Activated CD4-positive, alpha-beta T cell treated with anti-CD3 and anti-CD28 coated beads, Interleukin-2, Interleukin-4, amounts not matched to agents 100 ng/mL and 50 ng/mL, durations not matched to agents 16 hours and 8 hours (primary cell): ENCODE measurements at places on chromosomes 4 and X.

DNA sequence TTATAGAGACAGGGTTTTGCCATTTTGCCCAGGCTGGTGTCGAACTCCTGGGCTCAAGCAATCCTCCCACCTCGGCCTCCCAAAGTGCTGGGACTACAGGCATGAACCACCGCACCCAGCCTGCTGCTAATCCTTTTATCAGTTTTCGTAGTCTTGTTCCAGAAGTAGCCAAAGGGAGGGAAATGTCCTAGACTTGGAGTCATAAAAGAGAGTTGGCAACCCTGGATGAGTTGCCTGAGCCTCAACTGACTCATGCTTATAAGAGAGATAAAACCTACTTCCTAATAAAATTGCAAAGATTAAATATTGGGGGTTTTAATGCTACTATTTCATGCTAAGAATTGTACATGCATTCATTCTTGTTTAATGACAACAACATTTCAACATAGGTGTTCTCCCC lies 44.3 kb downstream of the CD40LG start:
- DNase-seq = no peak

- no peak for DNase-seq
Measured at GRCh38 chr4:86482306-86483172, 111.6 kb upstream of the PTPN13 start.

- no peak for DNase-seq
Measured at GRCh38 chr4:139822391-139822790, 156.8 kb downstream of the MGST2 start.

DNA sequence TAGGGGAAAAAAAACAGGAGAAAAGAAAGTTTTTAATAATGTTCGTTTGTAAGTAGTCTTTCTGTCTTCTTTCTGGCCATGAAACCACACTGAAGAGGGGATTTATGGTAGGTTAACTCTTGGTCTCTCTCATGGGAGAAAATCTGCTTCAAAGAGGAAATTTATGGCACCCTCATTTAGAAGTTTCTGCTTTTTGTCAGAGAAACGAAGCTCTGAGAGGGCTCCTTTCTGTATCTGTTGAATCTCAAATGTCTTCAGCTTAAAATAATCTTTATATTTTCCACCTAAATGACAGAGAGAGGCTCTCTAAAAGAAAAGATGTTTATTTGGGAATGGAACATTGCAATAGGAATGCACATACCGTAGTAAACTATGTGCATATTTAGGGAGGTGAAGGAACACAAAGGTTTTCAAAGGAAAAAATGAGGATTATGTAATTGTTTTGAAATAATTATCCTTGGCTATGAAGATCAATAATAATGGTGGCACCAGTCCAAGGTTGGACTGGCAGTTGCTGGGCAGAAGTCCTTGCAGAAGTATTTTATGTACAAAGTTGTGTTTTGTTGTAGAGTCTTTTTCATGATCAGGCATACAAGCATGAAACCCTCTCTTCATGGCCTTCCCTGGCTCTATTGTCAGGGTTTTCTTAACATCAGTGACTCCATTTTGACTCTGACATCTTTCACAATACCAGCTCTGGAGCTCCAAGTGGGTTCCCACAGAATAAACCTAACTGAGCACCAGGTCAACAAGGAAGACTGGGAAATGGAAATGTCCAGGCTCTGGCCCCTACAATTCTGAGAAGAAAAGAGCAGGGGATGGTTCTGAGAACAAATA lies 53.0 kb upstream of the HPSE start:
- DNase-seq = no peak

DNA sequence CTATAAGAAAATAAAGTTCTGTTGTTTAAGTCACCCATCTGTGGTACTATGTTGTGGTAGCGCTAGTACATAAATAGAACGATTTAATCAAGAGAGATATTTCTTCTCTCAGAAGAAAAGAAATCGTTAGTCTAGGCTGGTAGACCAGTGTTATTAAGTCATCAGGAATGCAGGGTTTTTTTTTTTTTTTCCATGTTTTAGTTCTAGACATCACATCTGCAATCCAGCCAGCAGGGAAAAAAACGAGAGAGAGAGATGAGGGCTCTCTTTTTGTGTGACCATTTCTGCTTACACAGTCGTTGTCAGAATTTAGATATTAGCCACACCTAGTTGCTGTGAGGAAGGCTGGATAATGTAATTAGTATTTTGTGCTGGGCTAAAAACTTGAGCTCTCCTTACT lies 417.4 kb downstream of the TMA16 start:
- DNase-seq = no peak

- no peak for DNase-seq
Measured at GRCh38 chrX:1767026-1767425, 152.2 kb downstream of the ASMT start.

DNA sequence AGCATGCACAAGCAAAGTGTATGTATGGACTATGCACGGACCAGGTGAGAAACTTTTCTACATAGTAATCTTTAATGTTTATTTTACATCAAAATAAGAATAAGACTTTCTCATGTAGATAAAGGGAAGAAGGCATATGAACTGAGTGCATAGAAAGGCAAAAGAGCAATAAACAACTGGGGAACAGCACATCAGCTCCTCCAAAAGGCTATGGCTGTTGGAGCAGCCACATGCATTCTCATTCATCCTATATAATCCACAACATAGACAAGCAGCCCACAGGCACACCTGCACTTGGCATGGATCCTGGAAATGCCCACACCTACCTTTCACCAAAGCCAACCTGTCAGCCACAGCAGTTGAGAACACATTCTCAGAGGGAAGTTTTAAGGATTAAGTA lies 586.9 kb upstream of the INTU start:
- DNase-seq = no peak

DNA sequence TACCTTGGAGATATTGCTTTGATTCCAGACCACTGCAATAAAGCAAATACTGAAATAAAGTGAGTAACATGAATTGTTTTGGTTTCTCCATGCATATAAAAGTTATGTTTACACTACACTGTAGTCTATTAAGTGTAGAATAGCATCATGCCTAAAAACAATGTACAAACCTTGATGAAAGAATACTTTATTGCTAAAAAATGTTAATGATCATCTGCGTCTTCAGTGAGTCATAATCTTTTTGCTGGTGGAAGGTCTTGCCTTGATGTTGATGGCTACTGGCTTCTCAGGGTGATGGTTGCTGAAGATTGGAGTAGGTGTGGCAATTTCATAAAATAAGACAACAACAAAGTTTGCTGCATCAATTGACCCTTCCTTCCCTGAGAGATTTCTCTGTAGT lies 145.1 kb downstream of the SHROOM4 start:
- DNase-seq = no peak

GRCh38 chr4:20042769-20043168 lies 208.9 kb upstream of the SLIT2 start:
- no peak for DNase-seq

- DNase-seq = no peak
Measured at GRCh38 chrX:134541906-134542305, 81.9 kb downstream of the HPRT1 start.

- DNase-seq = no peak
Measured at GRCh38 chr4:11496351-11496829, 67.7 kb upstream of the HS3ST1 start.

GRCh38 chr4:178894126-178894525 lies 1451.9 kb upstream of the AGA start:
- no peak for DNase-seq

DNA sequence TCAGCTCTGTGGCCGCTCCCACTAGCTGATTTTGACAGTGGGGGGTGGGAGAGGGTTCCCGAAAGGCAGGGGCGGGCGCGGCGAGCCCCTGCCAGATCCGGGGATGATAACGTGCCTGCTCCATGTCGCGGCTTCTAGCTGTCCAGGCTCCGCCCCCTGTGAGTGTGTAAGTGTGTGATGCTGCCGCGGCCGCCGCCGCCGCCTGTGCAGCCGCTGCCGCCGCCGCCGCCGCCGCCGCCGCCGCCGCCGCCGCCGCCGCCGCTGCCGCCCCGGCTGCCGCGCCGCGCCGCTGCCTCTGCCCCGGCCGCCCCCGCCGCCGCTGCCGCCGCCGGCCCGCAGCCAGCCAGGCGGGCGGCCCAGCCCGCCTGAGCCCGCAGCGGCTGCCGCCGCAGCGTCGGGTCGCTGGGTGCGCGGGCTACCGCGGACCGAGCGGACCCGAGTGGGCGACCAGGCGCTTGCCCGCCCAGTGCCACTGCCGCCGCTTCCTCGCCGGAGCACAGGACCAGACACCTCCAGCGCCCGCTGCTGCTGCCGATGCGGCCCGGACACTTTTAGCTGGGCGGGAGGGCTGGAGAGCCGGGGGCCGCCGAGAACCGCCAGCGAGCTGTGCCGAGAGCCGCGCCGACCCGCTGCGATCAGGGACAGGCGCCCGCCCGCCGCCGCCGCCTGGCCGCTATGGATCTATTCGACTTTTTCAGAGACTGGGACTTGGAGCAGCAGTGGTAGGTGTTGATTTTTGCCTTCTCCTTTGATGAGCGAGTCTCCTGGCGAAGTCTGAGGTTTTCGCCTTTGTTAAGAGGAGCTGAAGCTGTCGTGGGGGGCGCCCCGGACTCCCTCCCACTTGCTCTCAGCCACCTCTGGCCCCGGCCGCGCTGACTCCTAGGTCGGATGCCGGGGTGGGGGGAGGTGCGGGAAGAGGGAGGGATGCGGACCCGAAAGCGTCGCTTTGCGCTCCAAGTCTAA lies at the start of gene AFF2:
Gene AFF2, plus strand, starts transcription at position 195 of the 963 bp plus-strand sequence. Its CDS starts 481 bp downstream, at position 676.
- peak; percentile 24 for DNase-seq

- DNase-seq = no peak
Measured at GRCh38 chrX:31397119-31397518, 325.3 kb upstream of the FTHL17 start.

- DNase-seq = peak; percentile 3
Measured at GRCh38 chrX:124829930-124830329, 483.6 kb downstream of the SH2D1A start.

GRCh38 chr4:121358473-121358872 lies 22.3 kb downstream of the QRFPR start:
- DNase-seq = no peak

GRCh38 chr4:27886120-27886519 lies 1025.5 kb downstream of the STIM2 start:
- no peak for DNase-seq

DNA sequence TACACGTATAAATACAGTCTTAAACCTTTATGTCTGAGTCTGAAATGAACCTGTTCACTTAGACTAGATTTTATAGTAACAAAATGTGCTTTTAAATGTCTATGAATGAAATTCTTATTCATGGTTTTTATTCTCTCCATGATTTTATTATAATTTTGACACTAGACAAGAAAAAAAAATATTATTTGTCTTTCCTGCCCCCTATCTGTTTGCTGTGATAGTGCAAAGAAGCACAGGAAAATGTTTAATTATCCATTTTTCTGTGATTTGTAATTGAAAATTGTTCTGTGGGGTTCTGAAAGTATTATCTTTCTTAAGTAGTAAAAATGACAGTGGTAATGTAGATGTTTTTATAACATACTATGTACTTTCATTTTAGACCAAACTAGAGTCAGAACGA lies 52.0 kb downstream of the INTS6L start:
- no peak for DNase-seq

GRCh38 chr4:28232951-28233350 lies 1372.3 kb downstream of the STIM2 start:
- DNase-seq = no peak

DNA sequence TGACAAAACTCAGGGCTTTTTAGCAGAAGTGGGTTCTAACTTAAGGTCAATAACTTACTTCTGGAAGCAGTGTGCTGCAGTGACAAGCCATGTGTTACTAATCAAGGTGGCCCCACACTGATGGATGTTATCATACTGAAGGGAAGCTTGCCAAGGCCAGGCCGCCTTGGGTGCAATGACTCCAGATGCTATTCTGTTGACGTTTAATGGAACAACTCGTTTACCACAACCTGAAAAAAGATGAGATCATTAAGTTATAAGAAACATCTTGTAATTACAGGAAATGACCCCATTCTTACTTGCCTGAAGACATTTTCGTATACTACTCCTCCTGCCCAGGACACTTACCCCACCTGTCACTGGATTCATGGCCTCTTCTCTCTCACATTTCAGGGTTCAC lies 38.9 kb upstream of the TMPRSS11D start:
- DNase-seq = no peak

GRCh38 chrX:103687696-103688201 lies 1.2 kb upstream of the MORF4L2 start:
- peak; percentile 58 for DNase-seq

DNA sequence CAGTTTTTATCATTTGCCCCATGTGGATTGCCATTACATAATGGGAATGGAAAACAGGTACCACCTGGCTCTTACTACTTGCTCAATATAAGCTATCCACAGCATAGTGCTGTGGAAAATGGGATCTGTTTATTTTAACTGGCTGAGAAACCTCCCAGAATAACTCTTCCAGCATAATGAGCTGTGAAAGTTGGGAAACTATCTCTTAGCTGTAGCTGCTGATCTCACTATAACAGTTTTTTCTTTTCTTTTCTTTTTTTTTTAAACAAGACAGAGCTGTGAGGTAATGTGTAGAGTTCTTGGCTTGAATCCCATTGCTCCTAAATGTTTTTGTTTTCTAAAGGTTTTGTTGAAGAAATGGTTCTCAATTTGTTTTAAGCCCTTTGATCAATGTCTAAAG lies 988.3 kb downstream of the PCDH19 start:
- no peak for DNase-seq

DNA sequence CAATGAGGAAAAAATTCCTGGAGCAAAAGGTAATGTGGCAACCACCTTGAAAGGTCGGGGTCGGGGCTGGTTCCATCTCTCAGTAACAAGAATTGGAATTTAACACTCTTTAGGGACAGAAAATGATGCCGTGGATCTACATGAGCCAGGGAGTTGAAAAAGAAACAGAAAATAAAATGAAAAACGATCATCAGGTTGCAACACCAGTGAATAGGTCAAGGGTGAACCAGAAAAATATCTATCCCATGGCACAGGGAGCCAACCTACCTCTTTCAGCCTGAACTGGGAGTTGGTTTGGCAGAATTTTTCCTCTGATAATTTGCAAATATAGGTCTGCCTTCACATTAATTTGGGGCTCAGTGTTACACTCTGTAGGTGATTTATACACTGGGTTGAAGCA lies 93.7 kb downstream of the C4orf33 start:
- DNase-seq = no peak

DNA sequence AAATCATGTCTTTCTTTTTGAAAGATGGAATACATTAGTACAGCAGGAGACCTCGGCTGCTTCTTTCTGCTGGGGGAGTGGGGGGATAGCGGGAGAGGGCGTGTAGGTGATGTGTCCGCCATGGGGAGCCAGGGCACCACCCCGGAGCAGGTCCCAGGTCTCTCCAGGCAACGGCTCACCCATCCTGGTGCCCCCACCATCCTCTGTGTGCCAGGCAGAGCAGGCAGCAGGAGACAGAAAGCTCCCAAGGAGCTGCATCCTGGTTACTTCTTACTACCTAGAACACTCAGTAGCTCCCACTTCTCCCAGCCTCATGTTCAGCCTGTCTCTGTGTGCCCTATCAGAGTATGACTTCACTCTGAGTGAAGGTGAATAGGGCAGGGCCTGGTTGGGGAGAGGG lies 23.6 kb downstream of the TNIP2 start:
- DNase-seq = no peak

- DNase-seq = no peak
Measured at GRCh38 chrX:16946971-16947562, 609 bp downstream of the REPS2 start.

DNA sequence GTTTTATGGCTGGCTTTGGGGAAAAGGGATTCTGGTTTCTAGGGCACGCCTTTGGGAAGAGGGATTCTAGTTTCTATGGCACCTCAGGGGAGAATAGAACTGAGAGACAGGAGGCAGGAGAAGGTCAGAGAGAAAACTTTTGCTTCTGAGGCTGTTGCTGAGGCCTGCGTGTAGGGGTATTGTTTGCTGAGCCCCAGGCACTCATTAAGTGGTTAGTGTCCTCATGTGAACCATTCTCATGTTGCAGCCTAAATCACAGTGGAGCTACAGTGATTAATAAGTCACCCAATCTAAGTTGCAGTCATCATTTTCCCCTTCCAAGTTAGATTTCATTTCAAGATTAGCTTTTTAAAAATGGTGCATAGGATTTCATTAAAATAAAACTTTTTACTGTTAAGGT lies 29.0 kb downstream of the VCX3A start:
- no peak for DNase-seq
